ENCODE measurements at places on chromosomes 11 and 22.

GRCh38 chr22:49786976-49787706, 40.5 kb downstream of the BRD1 start:
- no peak for DNase-seq

DNA sequence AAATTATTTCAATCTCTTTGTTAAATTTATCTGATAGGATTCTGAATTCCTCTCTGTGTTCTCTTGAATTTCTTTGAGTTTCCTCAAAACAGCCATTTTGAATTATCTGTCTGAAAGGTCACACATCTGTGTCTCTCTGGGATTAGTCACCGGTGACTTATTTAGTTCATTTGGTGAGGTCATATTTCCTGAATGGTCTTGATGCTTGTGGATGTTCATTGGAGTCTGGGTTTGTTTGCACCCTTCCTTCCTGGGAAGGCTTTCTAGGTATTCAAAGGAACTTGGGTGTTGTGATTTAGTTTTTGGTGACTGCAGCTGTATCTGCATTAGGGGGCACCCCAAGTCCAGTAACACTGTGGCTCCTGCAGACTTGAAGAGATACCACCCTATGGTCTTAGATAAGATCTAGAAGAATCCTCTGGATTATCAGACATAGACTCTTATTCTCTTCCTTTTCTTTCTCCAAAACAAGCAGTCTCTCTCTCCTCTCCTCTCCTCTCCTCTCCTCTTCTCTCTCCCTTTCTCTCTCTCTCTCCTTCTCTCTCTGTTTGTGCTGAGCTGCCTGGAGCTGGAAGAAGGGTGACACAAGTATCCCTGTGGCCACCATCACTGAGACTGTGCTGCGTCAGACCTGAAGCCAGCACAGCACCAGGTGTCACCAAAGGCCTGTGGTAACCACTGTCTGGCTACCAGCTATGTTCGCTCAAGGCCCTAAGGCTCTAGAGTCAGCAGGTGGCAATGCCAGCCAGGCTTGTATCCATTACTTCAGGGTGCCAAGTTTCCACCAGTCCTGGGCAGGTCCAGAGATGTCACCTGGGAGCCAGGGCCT, 3.3 kb upstream of the HEPN1 start:
- DNase-seq: no peak

GRCh38 chr11:122796128-122796717, 42.1 kb upstream of the CRTAM start:
- no peak for DNase-seq

DNA sequence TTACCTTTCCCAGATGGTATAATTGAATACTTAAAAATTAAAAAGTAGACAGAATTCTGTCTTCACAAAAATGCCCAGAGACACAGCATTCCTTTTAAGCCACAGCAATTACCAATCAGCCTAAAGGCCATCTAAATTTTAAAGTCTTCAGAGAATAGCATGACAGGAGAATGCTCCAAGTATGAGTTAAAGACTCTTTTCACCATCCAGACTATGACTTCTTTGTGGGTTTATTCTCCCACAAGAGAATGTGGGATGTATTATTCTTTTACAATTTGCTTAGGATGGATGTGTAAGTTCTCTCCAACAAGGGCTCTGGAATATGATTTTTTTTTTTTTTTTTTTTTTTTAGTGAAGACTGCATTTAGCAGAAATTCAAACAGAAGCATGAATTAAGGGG, 249.9 kb downstream of the TTC28 start:
- DNase-seq: no peak

GRCh38 chr11:84250834-84251613, 964.9 kb upstream of the CCDC90B start:
- no peak for DNase-seq

GRCh38 chr11:134637091-134638015, 225.3 kb upstream of the B3GAT1 start:
- no peak for DNase-seq
